ENCODE measurements at places on chromosomes 3 and 15.

DNA sequence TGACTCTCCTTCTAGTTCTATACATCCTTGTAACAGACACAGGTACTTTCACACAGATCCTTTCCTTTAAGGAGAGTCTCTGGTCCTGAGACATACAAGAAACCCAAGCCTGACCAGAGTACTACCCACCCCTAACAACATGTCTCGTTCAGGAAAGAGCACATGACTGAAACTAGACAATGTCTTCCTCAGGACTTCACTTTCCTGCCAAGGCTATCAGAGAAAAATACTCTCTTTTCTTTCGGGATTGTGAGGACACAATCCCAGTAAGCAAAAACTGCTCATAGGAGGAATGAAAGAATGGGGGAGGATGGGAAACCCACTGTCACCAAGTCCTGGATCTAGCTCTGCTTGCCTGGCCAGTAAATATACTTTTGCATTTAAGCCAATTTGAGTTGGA lies 11.5 kb upstream of the ANKRD28 start:
- DNase-seq: no peak

GRCh38 chr15:80072285-80072994 lies 13.0 kb downstream of the ZFAND6 start:
- peak; percentile 75 for DNase-seq

- no peak for DNase-seq
These were observed 677.8 kb downstream of the NTRK3 start for GRCh38 chr15:87578776-87579175.

GRCh38 chr15:49189631-49190030 lies 19.6 kb downstream of the GALK2 start:
- DNase-seq: no peak

- DNase-seq: no peak
These were observed 14.6 kb downstream of the FMN1 start for GRCh38 chr15:33179874-33180273.

DNA sequence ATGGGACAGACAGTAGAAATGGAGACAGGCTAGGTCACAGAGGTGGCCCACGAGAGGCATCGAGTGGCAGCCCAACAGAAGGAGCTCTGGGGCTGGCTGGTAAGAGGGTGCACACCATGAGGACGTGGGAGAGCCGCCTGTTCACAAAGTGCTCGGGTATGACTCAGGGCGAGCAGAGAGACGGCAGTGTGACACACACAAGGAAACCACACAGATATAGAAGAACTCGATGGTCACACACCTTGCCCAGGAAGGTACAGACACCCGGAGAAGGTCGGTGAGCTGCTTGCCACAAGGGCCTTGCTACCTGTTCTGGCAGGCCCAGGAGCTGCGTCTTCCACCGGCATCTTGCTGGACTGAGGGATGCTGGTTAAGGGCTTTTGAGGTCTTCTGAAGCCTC lies 50.2 kb downstream of the CA12 start:
- DNase-seq: no peak
